ENCODE measurements at places on chromosomes 1 and 21.

GRCh38 chr1:42163536-42164503 lies 725 bp downstream of the GUCA2A start:
- DNase-seq, result no peak

DNA sequence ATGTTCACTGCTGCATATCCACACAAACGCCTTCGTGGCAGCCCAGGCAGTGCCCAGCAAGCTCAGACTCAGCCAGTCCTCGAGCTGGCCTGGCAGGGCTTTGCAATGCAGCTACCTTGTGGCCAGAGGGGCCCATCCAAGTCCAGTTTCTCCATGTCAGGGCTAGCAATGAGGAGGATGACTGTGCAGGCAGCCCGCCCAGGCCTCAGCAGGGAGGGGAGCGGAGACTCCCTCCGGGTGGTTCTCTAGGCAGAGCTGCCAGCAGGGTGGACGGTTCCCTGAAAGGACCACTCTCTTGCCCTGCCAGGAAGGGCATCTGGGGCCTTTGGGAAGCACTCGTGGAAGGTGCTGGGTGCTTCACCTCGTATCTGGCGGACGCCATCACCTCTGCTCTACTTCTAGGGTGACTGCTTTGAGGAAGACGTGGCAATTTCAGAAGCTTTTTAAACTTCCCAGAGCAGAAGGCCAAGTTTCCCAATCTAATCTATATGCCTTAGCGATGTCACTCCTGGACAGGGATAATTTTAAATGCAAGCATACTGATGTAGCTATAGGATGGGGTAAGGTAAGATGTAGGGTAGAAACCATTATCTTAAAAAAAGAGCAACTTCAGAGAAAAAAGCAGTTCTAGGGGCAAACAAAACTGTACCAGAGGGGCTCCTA lies 56.2 kb downstream of the RUNX1 start:
- no peak for DNase-seq

GRCh38 chr1:209010475-209011230 lies 572.9 kb upstream of the CAMK1G start:
- no peak for DNase-seq

GRCh38 chr1:37901893-37902225 lies 42.5 kb upstream of the MTF1 start:
- DNase-seq, result no peak

GRCh38 chr1:41661428-41662060 lies 177.1 kb upstream of the EDN2 start:
- no peak for DNase-seq

GRCh38 chr1:86258101-86258500 lies 101.5 kb upstream of the COL24A1 start:
- DNase-seq, result no peak
